ENCODE measurements at places on chromosomes 6 and 20. TPM values are rescaled to one million over a fixed set of nuclear protein-coding genes. Genes with fewer than 3 reads are reported as not detected.

- H3K4me3 ChIP-seq: no peak overlapping the region
- no peaks in the 10 kb centered on the region for H3K27me3 ChIP-seq
- peaks cover 21% of the 10 kb centered on the region for H3K4me1 ChIP-seq
- no peak for DNase-seq
- H3K36me3 ChIP-seq: peaks cover 12% of the 10 kb centered on the region
These were observed 5.6 kb downstream of the DUSP15 start for GRCh38 chr20:31864521-31865400.

- no peak overlapping the region for H3K27ac ChIP-seq
- no peaks in the 10 kb centered on the region for H3K27me3 ChIP-seq
- H3K4me1 ChIP-seq: peaks cover 28% of the 10 kb centered on the region
These were observed 5.1 kb upstream of the EPB41L2 start for GRCh38 chr6:131068165-131068564.

DNA sequence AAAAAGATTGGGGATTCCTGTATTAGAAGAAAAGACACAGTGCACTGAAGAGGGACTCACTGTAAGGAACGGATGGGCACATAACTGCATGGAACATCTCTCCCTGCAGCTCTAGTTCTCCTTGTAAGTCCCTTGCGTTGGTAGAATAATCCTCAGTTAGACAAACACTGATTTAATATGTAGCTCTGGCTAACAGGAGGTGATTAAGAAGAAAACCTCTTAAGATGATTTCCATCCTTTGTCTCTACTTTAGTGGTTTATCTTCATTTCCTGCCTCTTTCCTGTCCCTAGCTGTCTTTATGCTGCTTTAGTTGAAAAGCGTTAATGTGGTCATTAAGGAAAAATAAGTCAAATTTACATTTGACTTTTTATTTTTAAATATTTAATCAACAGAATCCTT lies 86.6 kb downstream of the SLC16A10 start:
- H3K27me3 ChIP-seq: no peaks in the 10 kb centered on the region
- no peak overlapping the region for H3K4me3 ChIP-seq
- peaks cover 9% of the 10 kb centered on the region for H3K4me1 ChIP-seq
- no peak overlapping the region for H3K27ac ChIP-seq
- no peak for DNase-seq
- H3K36me3 ChIP-seq: no peaks in the 10 kb centered on the region

GRCh38 chr20:61808447-61808846 lies 257.2 kb downstream of the TAF4 start:
- peaks cover 88% of the 10 kb centered on the region for H3K27me3 ChIP-seq
- peaks cover 11% of the 10 kb centered on the region for H3K4me1 ChIP-seq

DNA sequence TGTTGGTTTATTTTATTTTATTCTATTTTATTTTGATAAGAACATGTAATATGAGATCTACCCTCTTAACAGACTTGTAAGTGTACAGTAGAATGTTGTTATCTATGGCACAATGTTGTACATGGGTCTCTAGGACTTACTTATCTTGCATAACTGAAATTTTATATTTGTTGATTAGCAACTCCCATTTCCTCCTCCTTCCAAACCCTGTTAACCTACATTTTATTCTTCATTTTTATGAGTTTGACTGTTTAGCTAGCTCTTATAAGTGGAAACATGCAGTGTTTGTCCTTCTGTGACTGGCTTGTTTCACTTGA lies 37.9 kb upstream of the BCAS1 start:
- DNase-seq: no peak
- peak overlapping the region; percentile 83 for H3K27ac ChIP-seq
- H3K36me3 ChIP-seq: peaks cover 21% of the 10 kb centered on the region
- H3K27me3 ChIP-seq: no peaks in the 10 kb centered on the region
- no peak overlapping the region for H3K4me3 ChIP-seq

BCAS1 gene
- 11.1 TPM for total RNA-seq

KIAA1755 gene
- not detected for total RNA-seq

ARG1 gene
- not detected for total RNA-seq

GRIK2 gene
- 3.3 TPM for total RNA-seq

STMND1 gene
- total RNA-seq: 0.68 TPM

BMP6 gene
- 0.17 TPM for total RNA-seq
